ENCODE measurements at places on chromosomes 2 and 18. TPM values are rescaled to one million over a fixed set of nuclear protein-coding genes. Genes with fewer than 3 reads are reported as not detected.

The THADA gene
- 25.3 TPM for total RNA-seq

DNA sequence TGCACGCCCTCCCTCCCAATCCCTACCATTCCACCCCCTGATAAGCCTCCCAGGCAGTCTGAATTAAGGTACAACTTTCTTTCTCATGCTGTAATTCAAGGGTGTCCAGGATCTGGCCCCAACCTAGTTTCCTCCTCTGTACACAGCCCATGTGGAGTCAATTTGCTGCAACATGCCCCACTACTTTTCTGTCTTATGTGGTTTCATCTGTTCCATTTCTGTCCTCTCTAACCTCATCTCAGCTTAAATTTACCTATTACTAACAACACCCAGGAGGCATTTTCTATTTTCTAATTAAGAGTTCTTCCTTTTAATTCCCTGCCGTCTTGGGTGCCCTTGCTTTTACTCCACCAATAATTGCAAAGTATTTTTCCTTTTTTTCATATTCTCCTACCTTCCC, 10.0 kb downstream of the PPP4R1 start:
- DNase-seq, result no peak

GRCh38 chr2:164840930-164841718, 499 bp downstream of the COBLL1 start:
- DNase-seq, result peak; percentile 85

DNA sequence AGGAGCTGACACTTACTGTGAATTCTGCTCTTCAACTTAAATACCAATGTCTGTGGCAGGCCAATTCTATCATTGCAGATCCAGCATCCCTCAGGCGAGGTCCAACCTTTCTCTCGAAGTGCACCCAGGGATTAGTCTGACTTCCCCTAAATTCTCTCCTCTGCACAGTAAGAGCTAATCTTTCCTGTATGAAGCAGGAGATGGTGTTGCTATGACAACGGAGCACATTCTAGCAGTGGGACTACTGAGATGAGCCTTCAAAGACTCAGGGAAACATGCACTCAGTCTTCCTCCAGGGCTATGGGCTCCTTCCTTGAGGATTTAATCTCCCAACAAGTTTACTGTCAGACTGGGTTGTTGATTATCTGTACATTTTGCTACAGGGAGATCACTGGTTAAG, 176.3 kb downstream of the NOL4 start:
- DNase-seq, result no peak

The NEU2 gene
- total RNA-seq, result not detected

- no peak for DNase-seq
These were observed 31.6 kb downstream of the LIMS1 start for GRCh38 chr2:108565778-108566375.

Measured in mucosa of descending colon (tissue), 3 donors.